ENCODE measurements at places on chromosomes 7 and 10.

GRCh38 chr10:44339218-44339617 lies 45.7 kb downstream of the CXCL12 start:
- DNase-seq: no peak

DNA sequence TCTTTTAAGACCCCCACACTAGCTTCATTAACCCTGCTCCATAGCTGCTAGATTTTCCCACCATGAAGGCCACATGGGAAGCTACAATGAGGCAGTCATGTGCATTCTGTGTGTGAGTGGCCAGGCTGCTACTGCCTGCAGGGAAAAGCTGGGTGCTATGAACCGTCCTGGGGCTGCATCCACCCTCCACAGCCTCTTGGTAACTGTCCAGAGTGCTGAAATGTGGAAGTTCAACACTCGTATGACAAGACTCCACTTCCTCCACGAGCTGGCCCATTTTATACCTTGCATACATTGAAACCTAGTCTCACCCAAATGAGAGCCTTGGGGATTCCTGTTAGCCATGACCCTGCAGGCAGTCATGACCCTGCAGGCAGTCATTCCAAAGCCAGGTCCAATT lies 59.4 kb downstream of the CUZD1 start:
- no peak for DNase-seq

DNA sequence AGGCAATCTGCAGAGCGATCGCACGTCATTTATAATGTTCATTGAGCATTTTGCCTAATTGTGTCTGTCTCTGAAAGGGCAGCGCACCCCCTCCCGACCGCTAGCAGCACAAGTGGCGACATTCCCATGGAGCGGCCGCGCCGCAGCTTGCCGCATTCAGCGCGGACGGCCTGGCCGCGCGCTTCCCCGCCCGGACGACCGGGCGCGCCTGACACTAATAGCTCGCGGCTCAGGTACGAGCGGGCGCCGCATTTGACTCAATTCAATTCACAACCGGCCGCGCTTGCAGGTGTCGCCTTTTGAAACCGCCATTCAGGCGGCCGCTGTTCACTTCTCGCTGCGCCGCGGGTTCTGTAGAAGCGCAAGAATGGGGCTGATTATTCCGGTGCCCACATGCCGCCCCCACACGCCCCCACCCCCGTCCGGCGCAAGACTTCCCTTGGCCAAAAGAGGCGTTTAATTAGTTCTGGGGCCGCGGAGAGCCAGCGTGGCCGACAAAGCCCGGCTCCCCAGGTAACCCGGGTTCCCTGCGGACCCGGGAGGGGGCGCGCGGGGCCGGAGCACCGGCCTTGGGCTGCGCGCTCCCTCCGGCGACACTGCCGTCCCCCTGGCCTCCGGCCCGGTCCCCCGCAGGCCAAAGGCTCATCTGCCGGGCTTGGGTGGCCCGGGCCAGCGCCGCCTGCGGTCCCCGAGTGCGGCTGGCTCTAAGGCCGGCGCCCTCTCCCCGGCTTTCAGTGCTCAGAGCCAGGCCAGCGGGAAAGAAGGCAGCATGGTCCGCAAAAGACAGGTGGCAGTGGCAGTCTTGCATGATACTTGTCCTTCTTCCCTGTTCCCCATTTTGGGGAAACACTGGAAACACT lies 18.7 kb upstream of the PTF1A start:
- DNase-seq: no peak

DNA sequence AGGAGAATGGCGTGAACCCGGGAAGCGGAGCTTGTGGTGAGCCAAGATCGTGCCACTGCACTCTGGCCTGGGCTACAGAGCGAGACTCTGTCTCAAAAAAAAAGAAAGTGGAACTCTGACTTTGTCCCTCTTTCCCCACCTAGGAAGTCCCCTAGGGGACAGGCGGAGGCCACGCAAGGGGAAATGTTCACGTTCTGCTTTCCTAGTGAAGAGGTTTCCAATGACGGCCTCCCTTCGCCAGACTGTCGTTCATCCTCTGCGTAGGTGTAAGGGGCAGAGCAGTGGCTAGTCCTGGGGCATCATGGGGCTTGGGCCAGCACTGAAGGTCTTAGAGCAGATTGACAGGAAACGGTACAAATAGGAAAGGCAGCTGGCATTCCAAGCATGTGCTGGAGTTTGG lies 30.6 kb downstream of the SUFU start:
- no peak for DNase-seq

- DNase-seq: no peak
Observed at GRCh38 chr7:65980478-65981250, 1.3 kb downstream of the GUSB start.

GRCh38 chr10:23053036-23053435 lies 42.3 kb upstream of the MSRB2 start:
- DNase-seq: no peak

GRCh38 chr10:66844176-66844942 lies 81.5 kb upstream of the LRRTM3 start:
- DNase-seq: no peak

- DNase-seq: no peak
Observed at GRCh38 chr10:86958116-86958900, at the start of gene SNCG. Gene SNCG (plus strand): TSS chr10:86958599. CDS start chr10:86958698, 99 bp downstream.

DNA sequence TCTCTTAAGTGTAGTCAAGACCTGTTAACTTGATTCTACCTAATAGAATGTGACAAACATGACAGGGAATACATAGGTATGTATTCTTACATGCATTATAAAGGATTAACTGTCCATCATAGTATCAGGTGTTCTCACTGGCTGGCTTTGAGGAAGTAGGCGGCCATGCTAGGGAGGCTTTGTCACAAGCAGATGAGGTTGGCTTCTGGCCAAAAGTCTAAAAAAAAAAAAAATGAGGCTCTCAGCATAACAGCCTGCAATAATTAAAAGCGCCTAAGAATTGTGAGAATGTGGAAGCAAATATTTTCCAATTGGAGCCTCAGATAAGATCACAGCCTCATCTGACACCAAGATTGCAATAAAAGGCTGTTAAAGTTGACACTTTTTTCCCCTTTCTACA lies 1256.8 kb upstream of the SORCS1 start:
- no peak for DNase-seq

DNA sequence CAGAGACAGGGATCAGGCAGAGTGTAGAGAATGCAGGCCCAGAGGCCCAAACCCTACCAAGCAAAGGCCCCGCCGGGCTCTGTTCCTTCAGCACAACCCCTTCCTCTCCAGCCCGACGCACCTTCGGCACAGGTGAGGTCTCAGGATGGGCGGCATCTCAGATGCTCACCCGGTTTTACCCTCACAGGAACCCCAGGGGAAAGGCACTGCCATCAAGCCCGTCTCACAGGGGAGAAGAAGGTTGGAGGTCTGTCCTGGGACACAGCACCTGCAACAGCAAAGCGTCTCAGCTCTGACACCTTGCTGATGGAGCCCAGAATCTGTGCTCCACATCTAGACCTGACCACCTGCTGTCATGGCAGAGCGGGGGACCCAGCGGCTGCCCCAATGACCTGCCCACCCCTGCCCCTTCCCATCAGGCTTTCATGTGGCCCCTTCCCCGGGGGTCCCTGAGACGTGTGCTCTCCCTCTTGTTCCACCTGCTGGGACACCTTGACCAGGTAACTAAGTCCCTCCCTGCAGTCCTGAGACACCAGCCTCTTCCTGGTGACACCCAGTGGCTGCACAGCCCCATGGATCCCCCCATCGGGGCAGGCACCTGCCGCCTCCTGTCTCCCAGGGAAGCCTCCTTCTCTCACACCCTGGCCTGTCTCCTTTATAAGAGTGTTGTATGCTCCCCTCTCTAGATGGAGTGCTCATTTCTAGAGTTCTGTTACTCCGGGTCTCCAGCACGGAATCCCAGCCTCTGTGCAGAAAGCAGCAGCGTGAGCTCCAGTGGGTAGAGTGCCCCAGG lies 315.6 kb downstream of the DNAJB6 start:
- DNase-seq: no peak

GRCh38 chr7:27908534-27909165 lies 168.7 kb downstream of the TAX1BP1 start:
- DNase-seq: no peak

GRCh38 chr7:1675673-1676549 lies 5.8 kb downstream of the ELFN1 start:
- no peak for DNase-seq

GRCh38 chr10:127210936-127211466 lies 14.6 kb upstream of the INSYN2A start:
- DNase-seq: no peak

DNA sequence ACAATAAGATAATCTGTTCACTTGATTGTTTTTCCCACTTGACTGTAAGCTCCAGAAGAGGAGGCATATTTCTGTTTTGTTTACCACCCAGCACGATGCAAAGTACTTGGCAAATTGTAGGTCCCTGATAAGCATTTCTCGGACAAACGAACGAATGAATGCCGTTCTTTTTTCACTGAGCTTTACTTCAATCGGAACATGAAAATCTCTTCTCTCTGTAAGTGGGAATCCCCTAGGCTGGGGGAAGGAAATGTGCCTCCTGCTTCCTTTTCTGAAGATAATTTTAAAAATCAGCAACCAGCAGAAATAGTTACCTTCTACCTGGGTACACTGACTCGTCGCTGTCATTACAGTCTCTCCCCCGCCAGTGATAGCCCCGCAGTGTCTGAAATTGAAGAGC lies 102.9 kb downstream of the AOAH start:
- no peak for DNase-seq

DNA sequence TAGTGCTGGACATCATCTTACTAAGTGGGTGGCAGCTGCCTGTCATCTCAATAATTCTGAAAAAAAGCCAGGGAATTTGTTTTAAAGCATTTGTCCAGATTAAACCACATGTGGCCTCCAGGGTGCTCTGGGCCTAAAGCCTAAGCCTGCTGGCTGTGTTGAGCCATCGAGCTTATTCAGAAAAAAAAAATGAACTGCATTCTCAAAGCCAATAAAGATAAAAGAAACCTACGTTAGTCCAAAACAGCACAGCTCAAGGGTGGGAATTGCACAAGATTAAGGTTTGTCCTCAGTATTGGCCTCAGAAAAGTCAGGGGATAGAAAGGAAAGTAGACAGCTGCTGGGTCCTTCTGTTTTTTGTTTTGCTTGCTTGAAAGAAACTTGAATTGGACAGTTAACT lies 22.6 kb upstream of the PRTFDC1 start:
- no peak for DNase-seq

GRCh38 chr10:124918191-124918830 lies 23.6 kb upstream of the ZRANB1 start:
- DNase-seq: no peak

DNA sequence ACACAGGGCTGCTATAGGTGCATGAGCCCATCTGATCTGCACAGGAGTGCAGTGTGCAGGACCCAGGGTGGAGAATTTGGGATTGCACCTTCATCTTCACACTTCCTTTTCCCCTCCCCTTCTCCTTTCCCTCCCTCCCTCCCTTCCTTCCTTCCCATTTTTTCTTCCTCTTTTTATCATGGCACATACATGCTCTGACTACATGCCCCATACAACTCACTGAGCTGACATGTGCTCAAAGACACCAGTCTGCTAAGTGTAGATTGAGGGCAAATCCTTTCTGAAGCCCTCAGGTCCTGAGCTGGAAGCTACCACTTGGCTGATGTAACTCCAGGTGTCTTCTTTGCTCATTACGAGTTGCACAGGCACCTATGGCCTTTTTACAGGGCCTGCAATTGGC lies 365.3 kb upstream of the ZNF32 start:
- DNase-seq: no peak

DNA sequence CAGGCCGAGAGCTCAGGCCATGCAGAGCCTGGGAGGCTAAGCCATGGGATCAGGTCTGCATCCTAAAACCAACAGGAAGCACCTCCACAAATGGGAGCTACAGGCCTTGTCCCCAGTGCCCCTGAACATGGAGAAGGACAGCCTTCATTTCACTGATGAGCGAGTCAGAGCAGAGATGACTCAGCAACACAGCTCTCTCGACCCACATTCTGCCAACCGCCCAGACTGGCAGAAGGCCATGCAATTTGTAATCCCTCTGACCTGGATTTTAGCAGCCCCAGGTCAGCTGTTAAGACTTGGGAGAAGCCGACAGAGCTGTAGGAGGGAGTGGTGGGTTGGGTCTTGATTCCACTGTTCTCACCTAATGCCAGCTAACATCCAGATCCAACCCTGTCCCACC lies 25.5 kb downstream of the VOPP1 start:
- DNase-seq: no peak

GRCh38 chr7:119888251-119888650 lies 384.7 kb upstream of the KCND2 start:
- no peak for DNase-seq
